Left colon (tissue), 2 donors: ENCODE measurements at places on chromosomes 11 and 22. TPM values are rescaled to one million over a fixed set of nuclear protein-coding genes. Genes with fewer than 3 reads are reported as not detected.

The PIH1D2 gene
- total RNA-seq: 0.98 TPM

DNA sequence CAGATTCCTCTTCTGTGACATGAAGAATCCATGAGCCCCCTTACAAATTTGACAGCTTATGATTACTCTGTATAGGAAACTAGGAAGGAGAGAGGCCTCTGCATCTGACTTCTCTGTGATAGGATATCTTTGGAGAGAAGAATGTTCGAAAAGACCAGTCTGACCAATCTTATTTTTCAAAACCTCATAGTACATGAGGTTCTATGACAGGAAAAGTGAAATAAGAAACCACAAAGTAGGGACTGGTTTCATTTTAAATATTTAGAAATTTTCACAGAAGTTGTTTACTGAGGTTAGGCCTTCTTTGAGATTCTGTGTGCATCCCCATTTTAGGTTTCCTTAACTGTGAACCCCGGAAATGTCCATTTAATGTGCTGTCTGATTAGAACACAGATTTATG lies 2.1 kb upstream of the OR4X1 start:
- no peak for DNase-seq

The FAM111B gene
- total RNA-seq: 5.7 TPM

GRCh38 chr11:59436169-59436568 lies at the start of gene OR5A1:
OR5A1 (plus strand) TSS chr11:59436469; CDS start chr11:59443169, 6,700 bp downstream.
- no peak for DNase-seq

The TYMP gene
- total RNA-seq: 32.0 TPM

- no peak for DNase-seq
Observed at GRCh38 chr11:124872741-124873140, 7.5 kb downstream of the ROBO3 start.

DNA sequence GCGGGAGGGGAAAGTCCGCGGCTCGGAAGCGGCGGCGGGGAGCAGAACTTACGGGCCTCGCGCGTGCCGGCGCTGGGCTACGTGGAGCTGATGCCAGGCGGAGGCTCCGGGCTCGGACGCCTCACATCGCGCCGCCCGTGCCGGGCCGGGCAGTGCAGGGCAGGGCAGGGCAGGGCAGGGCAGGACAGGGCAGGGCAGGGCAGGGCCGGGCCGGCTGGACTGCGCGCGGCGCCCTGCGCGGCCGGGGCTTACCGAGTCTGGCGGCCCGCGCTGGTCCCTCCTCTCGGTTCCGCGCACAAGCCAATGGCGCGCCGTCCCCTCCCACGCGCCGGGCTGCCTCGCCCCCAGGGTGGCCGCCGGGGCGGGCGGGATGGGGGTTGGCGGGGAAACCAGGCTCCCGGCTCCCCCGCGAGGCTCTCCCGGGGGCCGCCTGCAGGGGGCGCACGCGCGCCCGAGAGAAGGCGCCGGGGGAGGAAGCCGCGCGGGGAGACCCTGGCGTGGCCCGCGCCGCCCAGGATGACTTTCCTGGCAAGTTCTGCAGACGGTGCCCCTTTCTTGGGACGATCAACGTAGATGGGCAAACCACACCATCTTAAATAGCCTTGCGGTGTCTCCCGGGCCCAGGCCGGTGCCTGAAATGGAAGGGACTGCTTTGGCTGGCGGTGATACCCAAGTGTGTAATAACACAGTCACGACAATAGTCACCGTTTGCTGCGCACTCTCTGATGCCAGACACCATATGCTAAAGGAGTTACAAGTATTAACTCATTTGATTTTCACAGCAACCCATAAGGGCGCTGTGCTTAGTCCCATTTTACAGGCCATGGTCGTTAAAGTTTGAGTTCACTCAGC lies at the start of gene TP53I11:
TSS of gene TP53I11 (minus strand) at position 259 of the 852 bp plus-strand sequence. CDS start 12,548 bp downstream, outside the sequence.
- DNase-seq: peak; percentile 83

DNA sequence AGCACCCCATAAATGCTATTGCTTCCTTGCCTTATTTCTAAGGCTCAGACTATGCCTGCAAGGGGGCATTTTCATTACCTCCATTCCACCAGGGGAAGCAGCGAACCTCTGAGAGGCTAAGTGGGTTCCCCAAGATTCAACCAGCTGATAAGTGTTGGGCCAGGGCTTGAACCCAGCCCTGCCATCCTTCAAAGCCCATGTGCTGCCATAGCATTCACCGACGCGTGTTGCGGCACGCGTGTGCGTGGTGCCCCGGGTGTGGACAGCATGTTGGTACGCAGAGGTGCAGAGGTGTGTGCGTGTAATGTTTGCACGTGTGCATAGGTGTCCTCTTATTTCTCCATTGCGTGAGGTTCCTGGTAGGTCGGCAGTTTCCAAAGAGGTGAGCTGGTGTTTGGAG lies 66.0 kb upstream of the PPARA start:
- DNase-seq: no peak

- DNase-seq: no peak
Observed at GRCh38 chr11:70590356-70590991, 192.1 kb downstream of the CTTN start.

The C11orf97 gene
- not detected for total RNA-seq
